ENCODE measurements at places on chromosomes 7 and 10.

- DNase-seq: no peak
Observed at GRCh38 chr7:2437136-2437535, 33.7 kb downstream of the CHST12 start.

DNA sequence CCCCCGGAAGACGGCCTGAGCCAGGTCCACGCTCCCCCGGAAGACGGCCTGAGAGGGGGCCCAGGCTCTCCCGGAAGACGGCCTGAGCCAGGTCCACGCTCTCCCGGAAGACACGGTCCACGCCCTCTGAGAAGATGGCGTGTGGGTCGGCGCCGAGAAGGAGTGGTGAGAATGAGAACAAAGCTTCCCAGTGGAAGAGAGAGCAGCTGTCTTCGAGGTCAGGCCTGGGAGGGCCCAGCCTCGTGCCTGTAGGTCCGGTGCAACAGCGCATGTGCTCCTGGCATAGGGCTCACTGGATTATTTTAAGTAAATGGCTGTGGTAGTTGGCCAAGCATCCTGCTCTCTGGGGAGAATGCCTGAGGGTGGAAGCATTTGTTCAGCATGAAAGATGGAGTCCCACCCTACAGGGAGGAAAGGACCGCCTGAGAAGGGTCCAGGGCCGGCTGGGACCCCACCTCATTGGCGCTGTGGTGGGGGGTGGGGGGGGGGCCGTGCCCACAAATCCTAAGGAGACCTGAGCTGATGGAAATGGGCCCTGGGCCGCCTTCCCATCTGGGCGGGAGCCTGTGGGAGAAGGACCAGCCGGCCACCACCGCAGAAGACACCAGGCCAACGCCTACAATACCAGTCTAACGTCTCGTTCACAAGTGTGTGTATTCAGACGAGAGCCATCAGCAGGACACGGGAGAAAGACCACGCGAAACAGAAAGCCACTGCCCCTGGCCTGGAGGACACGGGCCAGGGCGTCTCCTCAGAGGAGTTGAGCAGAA lies 210.0 kb downstream of the WDR37 start:
- no peak for DNase-seq

GRCh38 chr10:110528224-110528996 lies 30.7 kb downstream of the DUSP5 start:
- no peak for DNase-seq

DNA sequence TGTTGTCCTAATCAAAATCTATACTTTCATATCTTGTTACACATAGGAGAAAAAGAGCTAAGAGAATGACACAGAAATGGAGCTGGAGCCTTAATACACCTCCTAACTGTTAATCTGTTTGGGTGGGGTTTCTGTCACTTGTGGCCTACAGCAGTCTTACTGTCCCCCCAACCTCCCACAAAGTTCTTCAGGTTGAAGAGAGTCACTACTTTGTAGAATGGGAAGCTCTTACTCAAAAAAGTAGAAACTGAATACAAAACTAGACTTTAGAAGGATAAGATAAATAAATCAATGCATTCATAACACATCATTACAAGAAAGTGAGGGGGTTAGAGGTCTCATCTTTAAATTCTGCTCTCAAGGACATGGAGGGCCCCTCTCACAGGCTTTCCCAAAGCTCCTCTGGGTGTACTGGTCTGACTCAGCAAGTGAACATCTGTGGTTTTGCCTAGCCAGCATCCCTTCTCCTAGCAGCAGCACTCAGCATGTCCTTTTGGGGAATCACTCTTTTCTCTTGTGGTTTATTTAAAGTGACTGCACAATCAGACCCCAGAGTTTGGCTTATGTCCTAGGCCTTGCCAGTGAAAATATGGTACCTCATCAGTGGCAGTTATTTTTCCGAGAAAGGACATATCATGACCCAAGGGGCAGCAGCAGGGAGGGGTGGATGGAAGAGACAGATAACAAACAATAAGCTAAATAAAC lies 2.0 kb upstream of the BLVRA start:
- DNase-seq: no peak

DNA sequence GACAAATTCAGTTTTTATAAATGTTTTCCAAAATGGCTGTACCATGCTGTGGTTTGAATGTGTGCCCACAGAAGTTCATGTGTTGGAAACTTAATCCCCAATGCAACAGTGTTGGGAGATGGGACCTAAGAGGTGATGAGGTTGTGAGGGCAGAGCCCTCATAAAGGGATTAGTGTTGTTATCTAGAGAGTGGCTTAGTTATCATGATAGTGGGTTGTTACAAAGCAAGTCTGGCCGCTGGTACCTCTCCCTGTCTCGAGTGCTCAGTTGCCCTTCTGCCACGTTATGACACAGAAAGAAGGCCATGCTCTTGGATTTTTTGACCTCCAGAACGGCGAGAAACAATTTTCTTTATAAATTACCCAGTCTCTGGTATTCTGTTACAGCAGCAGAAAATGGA lies 119.0 kb downstream of the BTAF1 start:
- DNase-seq: no peak

DNA sequence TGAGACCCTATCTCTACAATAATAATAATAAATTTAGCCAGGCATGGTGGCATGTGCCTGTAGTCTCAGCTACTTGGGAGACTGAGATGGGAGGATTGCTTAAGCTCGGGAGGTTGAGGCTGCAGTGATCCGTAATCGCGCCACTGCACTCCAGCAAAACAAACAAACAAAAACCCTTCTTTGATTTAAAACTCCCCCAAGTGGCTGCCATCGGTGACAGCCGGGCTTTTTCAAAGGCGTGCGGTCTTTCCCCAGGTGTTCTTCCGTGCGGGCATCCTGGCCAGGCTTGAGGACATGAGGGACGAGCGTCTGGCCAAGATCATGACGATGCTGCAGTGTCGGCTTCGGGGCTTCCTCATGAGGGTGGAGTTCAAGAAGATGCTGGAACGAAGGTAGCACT lies 1.9 kb upstream of the MYH16 start:
- DNase-seq: no peak

GRCh38 chr10:132667342-132668047 lies 118.5 kb downstream of the NKX6-2 start:
- DNase-seq: no peak

DNA sequence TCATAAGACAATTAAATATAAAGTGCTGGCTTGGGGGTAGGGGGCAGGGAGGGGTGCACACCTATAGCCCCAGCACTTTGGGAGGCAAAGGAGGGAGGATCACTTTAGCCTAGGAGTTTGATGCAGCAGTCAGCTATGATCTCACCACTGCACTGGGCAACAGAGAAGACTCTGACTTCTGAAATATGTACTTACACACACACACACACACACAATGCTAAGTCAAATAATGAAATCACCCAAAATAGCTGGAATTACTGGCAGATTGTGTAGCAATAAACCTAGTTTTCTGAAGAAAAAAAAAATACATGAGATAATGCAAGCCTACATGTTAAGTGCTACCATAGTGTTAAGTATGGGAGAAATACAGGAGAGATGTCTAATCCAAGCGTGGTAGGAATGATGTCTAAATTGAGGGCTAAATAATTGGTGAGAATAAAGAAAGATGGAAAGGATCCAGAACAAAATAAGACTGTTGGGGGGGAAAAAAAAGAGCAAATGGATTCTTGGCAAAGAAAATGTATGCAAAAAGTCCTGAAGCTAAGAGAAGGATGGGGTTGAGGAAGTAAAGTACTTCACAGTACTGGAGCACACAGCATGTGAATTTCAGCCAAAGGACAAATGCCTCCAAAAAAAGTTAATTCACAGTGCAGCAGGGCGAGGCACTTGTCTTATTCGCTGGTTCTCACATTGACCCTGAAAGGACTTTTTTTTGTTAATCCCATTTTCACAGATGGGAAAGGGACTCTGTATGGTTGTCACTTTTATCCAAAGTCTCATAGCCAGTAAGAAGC lies 73.9 kb downstream of the IGF2BP3 start:
- DNase-seq: no peak

DNA sequence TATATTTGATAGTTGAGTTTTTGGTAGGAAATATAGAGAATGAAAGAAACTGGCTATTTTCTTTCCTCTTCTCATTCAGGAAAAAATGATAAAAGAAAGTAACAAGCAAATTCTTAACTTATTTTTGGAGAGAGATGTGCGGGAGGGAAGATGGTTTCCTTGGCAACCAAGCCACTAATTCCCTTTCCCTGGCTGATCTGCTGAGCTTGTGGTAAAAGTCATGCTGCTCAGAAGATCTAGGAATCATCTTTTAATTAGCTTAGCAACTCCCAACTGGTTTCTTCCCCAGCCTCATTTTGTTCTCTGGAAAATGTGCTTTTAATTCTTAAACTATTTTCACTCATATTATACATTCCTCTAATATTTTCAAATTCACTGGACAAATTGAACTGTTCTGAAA lies 11.8 kb downstream of the UROS start:
- no peak for DNase-seq

DNA sequence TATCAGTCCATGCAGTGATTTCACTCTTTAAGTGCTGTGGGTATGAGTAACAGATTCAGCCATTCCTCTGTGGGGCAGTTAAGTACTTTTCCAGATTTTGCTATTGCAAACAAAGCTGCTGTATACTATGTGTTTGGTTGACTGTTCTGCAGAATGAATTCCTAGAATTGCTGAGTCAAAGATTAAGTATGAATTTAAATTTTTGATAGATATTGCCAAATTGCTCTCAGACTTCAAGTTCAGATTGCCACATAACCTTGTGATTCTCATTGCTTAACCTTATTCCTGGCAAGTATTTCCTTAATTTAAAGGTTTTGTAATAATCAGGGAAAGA lies 21.6 kb upstream of the SAR1A start:
- no peak for DNase-seq

GRCh38 chr7:128353610-128354009 lies 7.9 kb downstream of the PRRT4 start:
- DNase-seq: no peak

- no peak for DNase-seq
Observed at GRCh38 chr10:62005687-62006086, 104.2 kb downstream of the ARID5B start.

DNA sequence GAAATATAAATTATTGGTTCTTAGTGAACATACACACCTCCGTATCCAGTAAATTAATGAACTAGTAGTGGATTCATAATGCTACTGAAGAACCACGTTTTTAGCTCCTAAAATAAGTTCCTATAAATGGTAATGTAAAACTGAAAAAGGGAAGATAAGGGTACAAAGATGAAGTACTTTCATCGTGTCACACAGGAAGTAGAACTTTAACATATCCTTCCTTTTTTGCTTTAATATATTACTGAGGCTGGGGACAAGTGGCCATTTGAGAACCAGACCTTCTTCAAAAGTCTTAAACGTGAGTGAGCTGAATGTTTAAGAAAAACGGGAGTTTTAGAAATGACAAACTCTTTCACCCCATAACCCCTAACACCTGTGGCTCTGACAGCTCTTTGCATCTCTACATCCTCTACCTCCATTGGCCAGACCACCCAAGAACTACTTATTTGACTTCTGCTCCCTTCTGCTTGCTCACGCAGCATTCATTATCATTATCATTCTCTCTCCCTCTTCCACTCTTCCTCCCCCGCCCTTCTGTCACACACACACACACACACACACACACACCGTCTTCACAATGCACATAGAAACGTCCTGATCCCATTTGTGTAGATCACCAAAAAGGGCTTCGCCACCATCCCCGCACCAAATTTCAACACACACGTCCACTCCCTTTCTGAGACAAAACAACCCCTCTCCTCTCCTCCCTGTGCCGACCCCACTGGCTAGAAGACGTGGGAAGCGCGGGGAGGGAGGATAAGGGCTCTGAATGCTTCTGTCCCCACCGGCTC lies 677 bp downstream of the SKAP2 start:
- no peak for DNase-seq

DNA sequence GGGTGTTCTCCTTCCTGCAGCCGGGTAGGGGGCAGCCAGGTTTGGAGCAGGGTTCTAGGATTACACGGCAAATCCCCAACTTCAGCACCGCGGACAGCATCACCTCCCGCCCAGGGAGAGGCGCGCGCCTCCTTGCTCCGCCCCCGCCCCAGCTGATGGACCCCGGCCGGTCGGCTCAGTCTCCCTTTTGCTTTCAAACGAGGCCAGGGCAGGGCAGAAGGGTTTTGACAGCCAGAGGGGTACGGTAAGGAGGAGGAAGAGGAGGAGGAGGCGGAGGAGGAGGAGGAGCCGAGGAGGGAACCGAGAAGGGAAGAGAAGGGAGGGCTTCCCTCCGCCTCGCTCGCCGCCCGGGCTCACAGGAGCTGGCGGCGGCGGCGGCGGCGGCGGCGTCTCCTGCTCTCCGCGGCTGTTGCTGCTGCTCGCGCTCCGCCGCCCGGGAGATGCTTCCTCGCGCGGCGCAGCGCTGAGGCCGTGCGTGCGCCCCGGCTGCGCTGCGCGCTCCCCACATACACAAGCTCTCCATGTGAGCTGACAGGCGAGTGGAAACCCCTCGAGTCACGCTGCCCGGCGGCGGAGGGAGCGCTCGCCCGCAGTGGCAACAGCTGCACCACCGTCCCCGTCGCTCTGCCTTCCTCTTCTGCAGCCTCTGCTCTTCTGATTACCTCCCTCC lies 615 bp upstream of the CNTNAP2 start:
- no peak for DNase-seq

- no peak for DNase-seq
Observed at GRCh38 chr7:146635205-146636032, 518.8 kb downstream of the CNTNAP2 start.

GRCh38 chr7:1237704-1238255 lies 5.1 kb downstream of the UNCX start:
- DNase-seq: no peak

DNA sequence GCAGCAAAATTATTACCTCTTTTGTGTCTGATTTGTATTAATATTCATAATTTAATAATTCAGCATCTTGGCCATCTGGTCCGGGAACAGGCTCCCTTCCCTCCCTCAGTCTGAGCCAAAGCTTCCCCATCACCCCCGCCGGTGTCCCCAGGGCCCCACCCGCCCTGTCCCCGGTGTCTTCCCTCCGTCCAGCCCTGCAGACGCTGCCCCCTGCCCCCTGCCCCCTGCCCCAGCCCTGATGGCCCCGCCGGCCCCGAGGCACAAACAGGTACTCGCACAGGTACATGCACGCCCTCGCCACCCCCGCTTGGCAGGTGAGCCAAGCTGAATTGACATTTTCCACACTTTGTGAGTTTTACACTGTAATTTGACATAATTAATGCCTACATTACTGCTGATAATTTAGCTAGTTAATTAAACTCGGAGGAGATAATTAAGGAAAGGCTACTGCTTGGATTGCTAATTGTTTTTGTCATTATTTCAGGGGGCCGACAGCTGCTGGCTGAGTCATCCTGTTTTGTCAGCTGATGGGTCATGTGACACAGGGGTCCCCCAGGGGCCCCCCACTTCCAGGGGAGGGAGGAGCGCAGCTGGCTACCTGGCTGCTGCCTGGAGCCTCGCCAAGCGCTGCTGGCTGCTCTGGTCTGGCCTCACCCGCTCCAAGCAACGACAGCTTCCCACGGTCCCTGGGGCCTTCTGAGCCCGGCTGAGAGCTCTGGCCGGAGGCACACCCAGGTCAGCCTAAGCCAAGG lies 36.6 kb downstream of the MICALL2 start:
- no peak for DNase-seq

- no peak for DNase-seq
Observed at GRCh38 chr7:96729820-96730219, 20.2 kb upstream of the SEM1 start.

Data from 8988T (cell line).